ENCODE measurements at places on chromosomes 12 and 14.
A peak's percentile ranks its signal among the peaks of the same experiment; 100 is the strongest.

DNA sequence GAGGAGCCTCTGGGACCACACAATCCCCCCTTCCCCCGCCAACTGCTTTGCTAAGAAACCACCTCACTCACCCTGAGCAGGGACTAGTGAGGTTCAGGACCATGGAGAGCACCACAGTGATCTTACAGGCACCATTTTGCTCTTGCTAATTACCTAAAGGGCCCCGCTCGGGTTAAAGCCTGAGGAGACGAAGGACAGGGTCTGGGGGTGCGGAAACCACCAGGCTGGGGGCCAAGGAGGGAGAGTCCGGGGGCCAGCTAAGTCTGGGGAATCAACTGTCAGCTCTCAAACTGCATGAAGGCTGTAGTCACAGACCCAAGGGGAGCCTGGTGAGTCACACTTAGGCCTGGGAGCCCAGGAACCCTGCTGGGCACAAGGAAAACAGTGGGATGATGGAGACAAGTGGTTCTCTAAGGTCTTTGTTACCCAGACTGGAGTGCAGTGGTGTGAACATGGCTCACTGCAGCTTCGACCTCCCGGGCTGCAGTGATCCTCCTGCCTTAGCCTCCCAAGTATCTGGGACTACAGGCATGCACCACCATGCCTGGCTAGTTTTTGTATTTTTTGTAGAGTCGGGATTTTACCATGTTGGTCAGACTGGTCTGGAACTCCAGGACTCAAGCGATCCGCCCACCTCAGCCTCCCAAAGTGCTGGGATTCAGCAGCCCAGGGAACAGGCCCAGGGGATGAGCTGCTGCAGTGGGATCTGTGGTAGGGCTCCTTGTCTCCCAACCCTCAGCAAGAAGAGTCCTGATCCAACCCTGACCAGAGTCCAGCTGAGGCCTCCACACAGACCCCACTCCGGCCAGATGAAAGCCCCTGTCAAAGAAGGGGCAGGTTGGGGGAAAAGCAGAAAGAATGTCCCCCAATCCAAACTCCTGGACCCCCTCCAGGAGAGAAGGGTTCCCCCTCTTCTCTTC is 98.8 kb downstream of the CALM1 start:
- no peak for DNase-seq

DNA sequence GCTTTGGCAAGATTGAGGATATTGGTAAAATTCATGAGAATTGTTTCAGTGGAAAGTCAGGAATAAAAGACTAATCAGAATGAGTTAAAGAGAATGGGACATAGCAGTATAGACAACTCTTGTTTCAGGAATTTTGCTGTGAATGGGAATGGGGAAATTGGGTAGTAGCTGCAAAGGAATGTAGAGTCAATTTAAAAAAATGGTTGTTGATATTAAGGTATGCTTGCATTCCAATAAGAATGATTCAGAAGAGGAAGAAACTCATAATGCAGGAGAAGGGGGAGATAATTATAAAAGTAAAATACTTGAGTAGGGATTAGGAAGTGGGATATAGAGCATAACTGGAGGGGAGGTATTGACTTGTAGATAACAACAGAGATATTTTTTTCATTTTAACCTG is 40.7 kb downstream of the MNAT1 start:
- no peak for DNase-seq

- DNase-seq, result no peak
These were observed 134.4 kb upstream of the GRIP1 start for GRCh38 chr12:66813137-66813892.

DNA sequence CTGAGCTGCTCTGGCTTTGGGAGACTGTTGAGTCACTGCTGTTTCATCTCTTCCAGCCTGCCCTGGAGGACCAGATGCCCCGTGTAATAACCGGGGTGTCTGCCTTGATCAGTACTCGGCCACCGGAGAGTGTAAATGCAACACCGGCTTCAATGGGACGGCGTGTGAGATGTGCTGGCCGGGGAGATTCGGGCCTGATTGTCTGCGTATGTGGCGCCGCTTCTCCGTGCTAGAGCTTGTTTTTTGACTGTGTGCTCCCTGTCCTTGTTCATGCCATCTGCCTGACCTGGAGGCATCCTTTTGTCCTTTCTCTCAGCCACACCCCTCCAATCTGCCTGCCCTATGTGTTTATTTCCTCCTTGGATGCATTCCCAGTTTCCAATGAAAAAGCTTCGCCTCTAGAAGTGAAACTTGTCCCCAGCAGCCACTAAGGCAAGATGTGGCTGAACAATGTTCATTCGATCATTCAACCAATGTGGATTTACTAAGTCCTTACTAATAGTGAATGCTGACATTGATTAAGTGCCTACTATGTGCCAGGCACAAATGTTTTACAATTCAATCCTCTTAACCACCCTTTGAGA is 98.6 kb downstream of the NT5DC3 start:
- DNase-seq, result no peak

DNA sequence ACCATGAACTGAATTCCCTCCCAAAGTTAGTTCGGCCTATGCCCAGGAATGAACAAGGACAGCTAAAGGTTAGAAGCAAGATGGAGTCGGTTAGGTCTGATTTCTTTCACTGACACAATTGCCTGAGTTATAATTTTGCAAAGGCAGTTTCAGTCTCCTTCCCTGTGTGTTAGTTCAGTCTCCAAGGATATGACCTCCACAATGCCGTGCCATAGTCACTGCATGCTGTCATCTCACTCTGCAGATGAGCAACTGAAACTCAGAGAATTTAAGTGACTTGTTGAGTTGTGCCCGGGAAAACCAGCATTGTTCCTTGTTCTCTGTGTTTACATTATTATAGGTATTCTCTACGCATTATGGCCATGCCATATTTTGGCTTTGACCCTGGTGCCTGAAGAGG is 10.1 kb upstream of the SERPINA1 start:
- no peak for DNase-seq

DNA sequence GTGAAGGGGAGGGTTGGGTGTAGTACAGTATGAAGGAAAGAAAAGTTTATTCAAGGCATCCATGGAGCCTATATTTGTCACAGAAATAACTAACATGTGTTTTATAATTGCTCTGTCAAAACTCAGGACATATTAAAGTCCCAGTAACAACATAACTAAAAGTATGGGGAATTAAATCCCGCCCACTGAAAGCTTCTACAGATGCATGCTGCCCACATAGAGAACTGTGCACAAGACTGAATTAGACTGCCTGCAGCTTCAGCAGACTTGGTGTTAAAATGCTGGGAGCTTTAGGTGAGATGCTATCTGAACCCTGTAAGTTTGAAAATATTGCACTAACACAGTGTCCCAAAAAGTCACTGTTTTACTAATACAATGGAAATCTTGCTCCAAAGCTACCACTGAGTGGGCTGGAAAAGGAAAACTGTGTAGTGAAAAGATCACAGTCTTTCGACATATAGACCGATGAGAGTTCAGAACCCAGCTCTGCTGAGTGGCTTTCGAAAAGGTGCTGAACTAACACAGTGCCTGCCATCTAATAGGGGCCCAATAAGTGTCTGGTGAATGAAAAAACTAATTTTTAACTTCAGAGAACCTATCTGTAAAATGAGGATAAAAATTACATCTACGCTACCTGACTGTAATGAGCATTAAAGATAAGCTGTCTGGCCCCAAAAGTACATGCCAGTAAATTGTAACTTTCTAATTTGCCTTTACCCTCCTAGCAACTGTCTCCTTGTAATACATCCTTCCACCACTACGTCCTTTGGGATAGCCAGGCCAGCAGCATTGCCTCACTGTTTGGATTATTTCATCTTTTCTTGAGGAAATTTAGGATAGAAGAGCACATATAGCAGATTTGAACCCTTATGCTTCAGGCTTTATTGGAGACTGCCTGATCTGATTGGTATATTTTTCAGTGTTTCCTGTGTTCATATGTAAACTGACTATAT is 237.6 kb downstream of the BCAT1 start:
- DNase-seq, result no peak

DNA sequence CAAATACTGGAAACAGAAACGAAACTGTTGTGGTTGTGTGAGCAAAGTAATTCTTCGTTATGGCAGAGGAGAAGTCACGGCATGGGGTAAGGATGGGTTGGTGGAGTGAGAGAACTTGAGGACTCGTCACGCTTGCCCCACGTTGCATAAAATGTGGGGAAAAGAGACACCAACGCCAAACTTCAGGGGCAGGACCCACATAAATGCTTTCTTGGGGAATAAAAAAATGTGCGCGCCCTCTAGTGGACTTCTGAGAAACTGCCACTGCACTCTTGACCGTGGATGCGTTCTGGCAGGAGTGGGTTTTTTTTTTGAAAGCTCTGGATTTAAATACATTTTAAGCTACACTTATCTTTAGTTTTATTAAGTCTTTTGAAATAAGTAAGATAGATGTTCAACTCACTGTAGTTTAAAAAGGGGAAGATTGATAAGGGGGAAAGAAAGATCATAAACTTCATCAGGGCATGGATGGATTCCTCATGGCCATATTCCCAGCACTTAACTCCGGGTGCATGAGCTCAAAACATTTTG is 4.1 kb upstream of the IGF1 start:
- peak; percentile 58 for DNase-seq

GRCh38 chr14:72631401-72631800 is 262.5 kb downstream of the DPF3 start:
- no peak for DNase-seq

DNA sequence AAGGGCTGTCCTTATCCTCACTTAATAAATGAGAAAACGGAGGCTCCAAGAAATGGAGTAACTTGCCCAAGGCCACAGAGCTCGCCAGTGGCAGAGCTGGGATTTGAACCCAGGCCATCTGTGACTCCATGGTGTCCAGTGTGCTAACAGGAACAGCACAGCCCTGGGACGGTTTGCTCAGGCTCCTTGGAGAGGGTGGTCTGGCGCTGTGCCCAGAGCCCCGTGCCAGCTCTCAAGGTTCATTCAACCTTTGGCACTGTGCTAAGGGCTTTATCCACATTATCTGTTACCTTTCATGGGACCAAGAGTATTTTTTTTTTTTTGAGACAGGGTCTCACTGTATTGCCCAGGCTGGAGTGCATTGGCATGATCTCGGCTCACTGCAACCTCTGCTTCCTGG is 8.1 kb downstream of the DAO start:
- no peak for DNase-seq

Data from activated CD4-positive, CD25-positive, alpha-beta regulatory T cell treated with anti-CD3 and anti-CD28 coated beads, Interleukin-2, amount 50 U/mL, for 72 hours (primary cell).